ENCODE measurements at places on chromosomes 3 and 15.

GRCh38 chr15:65101891-65102708 is 12.9 kb downstream of the UBAP1L start:
- DNase-seq, result no peak

GRCh38 chr15:64343222-64343621 is 12.8 kb downstream of the CSNK1G1 start:
- DNase-seq, result no peak

- DNase-seq, result no peak
Observed at GRCh38 chr3:123028233-123028828, 768 bp upstream of the SEMA5B start.

GRCh38 chr3:154783061-154783460 is 297.1 kb upstream of the MME start:
- DNase-seq, result no peak

- no peak for DNase-seq
Observed at GRCh38 chr15:31262901-31263671, 63.5 kb upstream of the KLF13 start.

DNA sequence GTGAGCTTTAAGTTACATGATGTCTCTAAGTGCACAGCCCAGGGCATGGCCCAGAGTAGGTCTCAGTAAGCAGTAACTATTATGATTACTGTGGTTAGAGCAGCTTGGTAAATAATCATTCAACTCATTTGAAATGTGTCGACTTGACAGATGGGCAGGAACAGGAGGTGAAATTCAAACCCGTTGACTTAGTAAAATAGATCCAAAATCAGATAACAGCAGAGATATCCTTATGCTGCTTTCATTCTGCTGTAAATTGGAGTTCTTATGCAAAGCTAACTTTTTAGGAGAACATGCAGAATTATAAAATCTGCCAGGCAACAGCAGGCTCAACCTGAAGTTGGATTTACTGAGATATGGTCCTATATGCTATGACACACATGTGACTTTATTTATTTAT is 118.7 kb upstream of the KLHL25 start:
- DNase-seq, result no peak

Data from stimulated activated CD8-positive, alpha-beta memory T cell treated with anti-CD3 and anti-CD28 coated beads, Interleukin-4, amount 100 ng/mL, for 1 hour (primary cell).